NCI-H1048 (cell line): ENCODE measurements at places on chromosomes 2 and 18.
A peak's percentile ranks its signal among the peaks of the same experiment; 100 is the strongest.

DNA sequence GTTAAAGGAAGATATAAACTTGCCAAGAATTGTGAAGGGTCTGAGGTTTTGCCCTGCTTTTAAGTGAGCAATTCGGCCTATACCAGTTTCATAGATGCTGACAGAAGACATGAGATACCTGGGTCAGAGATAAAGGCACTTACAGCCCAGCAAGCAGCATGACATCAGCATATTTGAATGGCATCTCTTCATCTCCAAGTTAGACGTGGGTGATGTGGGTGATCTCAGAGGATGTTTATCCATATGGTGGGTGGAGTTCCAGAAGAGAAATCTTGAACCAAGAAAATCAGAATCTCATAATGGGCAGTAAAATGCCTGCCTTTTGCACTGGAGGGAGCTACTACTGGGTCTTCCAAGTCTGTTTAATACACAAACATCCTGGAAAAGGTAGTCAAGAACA, 44.7 kb downstream of the GYPC start:
- DNase-seq: no peak

DNA sequence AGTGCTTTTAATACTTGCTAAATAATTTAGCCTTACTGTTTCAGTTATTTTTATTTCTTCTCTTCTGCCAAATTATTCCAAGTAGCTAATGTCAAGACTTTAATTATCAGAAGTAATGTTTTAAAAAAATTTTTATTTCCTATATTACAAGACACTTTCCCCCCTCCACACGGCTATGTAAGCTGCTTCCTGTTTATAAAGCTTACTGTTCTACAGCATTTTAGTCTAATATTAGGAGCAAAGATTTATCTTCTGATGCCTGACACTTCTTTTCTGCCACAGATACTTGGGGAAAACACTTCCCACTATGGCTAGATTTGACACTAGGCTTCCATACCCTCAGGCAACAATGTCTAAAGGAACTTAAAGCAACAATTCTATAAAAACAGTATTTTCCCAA, 62.3 kb downstream of the ROCK1 start:
- DNase-seq: no peak

GRCh38 chr2:43513216-43513615, 82.6 kb downstream of the THADA start:
- DNase-seq: no peak

DNA sequence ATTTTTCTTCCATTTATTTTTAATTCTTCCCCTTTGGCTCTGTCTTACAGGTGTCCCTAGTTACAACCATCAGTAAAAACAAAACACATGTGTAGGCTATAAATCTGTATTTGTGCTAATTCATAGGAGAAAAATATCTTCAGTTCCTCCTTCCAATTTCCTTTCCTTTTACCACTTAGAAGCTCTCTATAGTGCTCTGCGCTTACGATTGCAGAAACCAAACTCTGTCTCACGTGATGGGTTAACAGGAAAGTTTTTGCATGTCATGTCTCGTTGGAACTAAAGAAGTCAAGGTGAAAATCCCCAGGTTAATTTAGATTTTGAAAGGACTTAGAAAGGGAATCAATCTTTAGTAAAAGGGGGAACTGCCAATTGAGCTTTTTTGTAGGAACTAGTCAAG, 1390.5 kb upstream of the ZEB2 start:
- DNase-seq: no peak

GRCh38 chr2:104755026-104755878, 98.7 kb upstream of the POU3F3 start:
- no peak for DNase-seq

- no peak for DNase-seq
Observed at GRCh38 chr18:50422286-50422898, 47.5 kb downstream of the SKA1 start.

DNA sequence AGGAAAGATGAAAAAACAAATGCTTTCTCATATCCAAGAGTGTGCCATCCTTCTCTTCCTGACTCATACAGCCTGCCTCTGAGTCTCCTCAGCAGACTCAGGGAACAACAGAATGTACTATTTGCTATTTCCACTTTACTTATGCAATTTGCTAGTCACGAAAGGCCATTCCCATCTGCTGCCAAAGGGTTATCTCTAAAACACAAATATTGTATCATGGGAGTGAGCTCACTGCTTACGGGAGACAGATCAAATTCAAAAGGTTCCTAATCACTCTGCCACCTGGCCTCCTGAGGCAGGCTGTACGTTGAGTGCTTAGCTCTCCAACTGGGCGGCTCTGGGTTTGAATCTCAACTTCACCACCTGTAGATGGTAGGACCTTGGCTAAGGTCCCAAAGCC, 92.0 kb downstream of the GAREM1 start:
- DNase-seq: no peak

DNA sequence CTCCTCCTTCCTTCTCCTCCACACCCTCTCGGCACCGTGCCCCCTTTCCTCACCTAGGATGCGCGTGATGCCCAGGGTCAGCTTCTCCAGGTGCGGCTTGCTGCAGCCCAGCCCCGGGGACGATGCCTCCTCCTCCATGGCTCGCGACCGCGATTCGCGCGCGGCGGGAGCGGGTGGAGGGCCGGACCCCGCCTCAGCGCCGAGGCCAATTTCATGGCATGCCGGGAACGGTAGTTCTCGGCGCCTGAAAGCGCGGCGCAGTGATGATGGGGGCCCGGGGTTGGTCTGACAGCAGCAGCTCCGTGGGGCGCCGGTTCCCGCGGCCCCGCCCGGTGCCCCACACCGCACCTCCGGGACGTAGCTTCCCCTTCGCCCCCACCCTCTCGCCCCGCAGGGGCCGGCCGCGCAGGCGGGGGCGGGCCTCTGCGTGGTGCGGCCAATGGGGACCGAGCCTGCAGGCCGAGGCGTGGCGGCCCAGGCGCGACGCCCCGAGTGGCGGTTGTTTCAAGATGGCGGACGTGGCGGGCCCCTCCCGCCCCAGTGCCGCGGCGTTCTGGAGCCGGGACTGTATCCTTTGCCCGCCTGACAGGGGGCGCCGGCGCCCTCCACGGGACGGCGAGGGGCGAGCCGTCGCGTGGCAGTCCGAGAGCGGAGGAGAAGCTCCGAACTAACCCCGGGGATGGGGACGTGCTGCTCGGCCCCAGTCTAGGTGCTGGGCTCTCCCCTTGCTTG, at the start of the genes KIAA1328 and TPGS2:
Gene KIAA1328 (plus strand): TSS at position 498 of the 732 bp plus-strand sequence. CDS start 12 bp downstream, at position 510.
Gene TPGS2 (minus strand): TSS at position 373 of the 732 bp plus-strand sequence. CDS start 235 bp downstream, at position 138.
- DNase-seq: peak; percentile 81

GRCh38 chr2:172640389-172640788, 84.5 kb downstream of the PDK1 start:
- DNase-seq: no peak

DNA sequence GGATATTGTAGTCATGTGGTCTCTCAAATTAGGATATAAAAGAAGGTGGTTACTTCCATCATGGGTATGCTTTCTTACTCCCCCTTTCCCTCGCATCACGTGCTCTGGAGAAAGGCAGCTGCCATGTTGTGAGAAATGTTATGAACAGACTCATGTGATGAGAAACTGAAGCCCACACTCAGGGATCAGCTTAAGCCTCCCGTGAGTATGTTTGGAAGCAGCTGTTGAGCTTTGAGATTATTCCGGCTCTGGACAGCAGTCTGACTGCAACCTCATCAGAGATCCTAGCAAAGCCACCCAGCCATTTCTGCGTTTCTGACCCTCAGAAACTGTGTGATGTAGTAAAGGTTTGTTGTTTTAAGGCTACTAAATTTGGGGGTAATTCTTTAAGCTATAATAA, 700.1 kb downstream of the ADCYAP1 start:
- DNase-seq: no peak

DNA sequence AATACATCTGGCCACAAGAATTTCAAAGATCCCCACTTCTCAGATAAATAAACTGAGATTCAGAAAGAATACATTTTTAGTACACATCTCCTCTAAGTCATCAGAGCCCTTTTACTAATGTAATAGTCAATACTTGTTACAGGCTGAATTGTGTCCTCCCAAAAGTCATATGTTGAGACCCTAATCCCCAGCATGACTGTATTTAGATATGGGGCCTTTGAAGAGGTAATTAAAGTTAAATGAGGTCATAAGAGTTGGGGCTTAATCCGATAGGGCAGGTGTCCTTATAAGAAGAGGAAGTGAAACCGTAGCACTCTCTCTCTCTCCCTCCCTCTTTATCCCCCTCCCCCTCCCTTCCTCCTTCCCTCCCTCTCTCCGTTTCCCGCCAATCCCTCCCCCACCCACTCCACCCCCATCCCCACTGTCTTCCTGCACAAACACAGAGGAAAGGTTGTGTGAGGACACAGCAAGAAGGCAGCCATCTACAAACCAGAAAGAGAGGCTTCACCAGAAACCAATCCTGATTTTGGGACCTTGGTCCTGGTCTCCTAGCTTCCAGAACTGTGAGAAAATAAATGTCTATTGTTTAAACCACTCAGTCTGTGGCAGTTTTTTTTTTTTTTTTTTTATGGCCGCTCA, 66.6 kb upstream of the ZNF397 start:
- DNase-seq: no peak
